GM04503 (cell line): ENCODE measurements at places on chromosomes 3 and 15.

- DNase-seq: no peak
These were observed 2.7 kb downstream of the SST start for GRCh38 chr3:187667526-187667925.

- no peak for DNase-seq
These were observed 10.2 kb downstream of the SNRK start for GRCh38 chr3:43296565-43296964.

- no peak for DNase-seq
These were observed 38.1 kb downstream of the TRAK1 start for GRCh38 chr3:42129014-42129953.

DNA sequence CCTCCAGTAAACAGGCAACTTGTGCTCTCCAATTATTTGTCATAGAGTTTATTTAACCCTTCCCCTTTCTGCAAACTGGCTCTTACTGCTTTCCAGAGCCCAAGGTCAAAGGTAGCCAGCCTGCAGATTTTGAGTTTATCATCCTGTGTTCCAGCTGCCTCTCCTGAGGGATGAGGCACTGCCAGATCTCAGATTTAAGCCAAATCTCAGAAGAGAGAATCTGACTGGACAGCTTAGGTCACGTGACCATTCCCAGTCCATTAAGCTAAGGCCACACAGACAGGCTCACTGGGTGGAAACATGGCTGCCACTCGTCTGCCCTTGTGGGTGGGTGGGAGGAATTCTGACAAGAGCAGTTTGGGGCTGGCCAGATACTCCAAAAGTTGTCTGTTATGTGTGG is 8.6 kb upstream of the SIAH2 start:
- no peak for DNase-seq

DNA sequence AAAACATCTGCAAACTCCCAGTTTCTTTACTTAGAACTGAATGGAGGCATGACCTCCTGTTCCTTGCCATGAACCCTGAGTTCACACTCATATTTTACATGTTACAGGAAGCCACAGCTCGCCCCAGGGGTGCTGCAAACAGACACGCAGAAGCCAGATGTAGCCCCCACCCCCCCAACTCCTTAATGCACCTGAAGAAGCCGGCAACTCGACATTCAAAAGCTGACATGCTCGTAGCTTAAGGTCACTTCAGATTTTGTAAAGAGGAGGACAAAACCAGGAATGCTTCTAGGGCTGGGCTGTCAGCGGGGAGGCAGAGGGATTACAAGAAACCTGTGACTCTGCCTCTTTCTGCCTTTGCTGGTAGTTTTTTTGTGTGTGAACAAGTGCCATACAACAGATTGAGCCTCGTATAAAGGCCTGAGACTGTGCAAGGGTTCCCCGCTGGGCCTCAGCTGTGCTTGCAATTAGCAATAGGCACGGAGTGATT is 42.0 kb upstream of the FEZF2 start:
- DNase-seq: no peak

- no peak for DNase-seq
These were observed 83.9 kb upstream of the CDIN1 start for GRCh38 chr15:36495456-36495991.

GRCh38 chr15:97301166-97301565 is 659.3 kb upstream of the ARRDC4 start:
- no peak for DNase-seq

DNA sequence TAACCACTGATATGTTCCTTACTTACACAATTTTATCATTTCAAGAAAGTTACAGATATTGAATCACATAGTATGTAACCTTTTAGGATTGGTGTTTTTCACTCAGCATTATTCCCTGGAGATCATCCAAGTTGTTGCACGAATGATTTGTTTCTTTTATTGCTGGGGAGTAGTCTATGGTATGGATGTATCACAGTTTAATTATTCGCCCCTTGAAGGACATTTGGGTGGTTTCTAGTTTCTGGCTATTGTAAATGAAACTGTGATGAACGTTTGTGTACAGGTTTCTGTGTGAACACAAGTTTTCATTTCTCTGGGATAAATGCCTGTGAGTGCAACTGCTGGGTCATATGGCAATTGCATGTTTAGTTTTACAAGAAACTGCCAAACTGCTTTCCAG is 68.8 kb downstream of the NMNAT3 start:
- DNase-seq: no peak

GRCh38 chr3:156516961-156517360 is 38.0 kb downstream of the SSR3 start:
- no peak for DNase-seq

DNA sequence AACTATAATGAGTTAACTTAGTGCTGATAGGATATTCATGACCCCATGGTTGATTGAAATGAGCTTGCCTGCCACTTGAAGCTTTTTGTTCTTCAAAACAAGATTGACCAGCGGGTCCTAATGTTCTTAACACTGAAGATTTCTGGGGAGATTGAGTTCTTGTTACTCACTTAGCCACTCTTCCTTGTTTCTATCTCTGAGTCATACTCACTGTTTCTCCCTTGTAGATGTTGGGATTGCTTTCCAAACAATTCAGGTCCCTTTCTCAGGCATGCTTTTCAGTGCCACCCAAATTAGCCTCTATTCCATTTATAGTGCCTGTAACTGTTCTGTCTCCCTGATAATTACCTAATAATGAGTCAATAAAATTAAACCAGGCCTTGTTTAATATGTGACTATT is 517.0 kb downstream of the SQOR start:
- DNase-seq: no peak

DNA sequence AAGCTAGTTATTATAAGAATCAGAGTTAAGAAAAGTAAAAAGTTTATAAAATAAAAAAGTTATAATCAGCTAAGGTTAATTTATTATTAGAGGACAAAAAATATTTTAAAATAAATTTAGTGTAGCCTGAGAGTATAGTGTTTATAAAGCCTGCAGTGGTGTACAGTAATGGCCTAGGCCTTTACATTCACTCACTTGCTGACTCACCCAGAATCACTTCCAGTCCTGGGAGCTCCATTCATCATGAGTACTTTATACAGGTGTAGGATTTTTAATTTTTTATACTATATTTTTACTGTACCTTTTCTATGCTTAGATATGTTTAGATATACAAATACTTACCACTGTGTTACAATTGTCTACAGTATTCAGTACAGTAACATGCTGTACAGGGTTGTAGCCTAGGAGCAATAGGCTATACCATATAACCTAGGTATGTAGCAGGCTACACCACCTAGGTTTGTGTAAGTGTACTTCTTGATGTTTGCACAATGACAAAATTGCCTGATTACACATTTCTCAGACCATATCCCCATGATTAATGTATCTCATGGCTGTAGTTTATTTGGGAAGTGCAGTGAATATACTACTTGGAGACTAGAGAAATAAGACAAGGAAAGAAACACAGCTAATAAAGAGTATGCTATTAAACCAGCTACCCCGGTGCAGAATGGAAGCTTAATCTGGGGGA is 101.9 kb upstream of the GALNT15 start:
- DNase-seq: no peak

DNA sequence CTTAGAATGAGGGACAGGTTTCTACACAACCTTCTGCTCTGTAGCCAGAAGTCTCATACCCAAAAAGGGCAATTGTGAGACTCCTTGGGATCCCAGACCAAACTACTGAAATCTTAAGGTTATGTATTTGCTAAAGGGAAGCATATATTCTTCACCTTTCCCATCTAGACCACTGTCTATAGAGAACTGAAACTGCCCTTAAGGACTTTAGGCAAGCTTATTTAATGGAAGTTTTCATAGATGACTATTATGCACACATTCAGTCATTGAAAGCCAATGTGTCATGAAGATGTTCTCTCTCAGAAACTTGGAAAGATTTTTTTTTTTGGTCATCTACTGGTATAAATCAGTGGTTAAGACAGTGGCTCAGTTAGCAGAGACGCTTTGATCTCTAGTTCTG is 365.3 kb downstream of the MCTP2 start:
- no peak for DNase-seq

DNA sequence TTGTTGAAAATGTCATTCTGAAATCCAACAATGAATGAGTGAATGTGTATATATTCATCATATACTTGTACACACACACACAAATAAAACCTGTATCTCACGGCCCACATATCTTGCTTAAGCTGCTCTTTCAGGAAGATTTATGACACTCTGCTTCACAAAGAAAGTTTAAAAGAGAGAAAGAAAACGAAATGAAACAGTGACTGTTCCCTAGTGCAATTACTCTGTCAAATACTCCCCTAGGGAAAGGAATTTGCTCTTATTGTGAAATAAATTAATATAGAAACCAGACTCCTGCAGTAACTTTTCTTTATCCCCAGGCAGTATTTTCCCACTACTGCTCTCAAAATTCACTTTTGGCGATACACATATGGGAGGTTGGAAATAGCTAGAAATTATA is 329.1 kb downstream of the VPS13C start:
- DNase-seq: no peak

GRCh38 chr15:64749167-64749566 is 26.2 kb downstream of the RBPMS2 start:
- DNase-seq: peak; percentile 7

- DNase-seq: no peak
These were observed 335.0 kb downstream of the GRM7 start for GRCh38 chr3:7195934-7196333.

DNA sequence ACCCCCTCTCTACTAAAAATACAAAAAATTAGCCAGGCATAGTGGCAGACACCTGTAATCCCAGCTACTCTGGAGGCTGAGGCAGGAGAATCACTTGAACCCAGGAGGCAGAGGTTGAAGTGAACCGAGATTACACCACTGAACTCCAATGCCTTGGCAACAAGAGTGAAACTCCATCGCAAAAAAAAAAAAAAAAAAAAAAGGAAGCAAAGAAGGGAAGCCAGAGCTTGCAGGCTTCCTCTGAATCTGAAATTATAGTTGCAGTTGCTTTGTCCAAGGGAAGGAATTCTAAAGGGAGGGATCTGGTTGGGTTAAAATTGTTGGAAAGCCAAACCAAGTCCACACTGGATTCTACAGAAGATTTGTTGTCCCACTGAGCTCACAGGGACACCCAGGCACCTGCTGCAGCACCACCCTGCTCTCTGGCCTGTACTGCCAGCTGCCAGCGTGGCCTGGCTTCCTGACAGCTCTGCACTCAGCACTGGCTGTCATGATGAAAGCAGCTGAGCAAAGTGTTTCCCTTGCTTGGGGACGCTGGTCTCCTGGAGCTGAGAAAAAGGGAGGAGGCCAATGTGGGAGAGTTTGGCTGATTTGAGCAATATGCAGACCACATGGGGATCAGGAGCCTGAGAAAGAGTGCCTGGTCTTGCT is 88.8 kb upstream of the HES1 start:
- DNase-seq: no peak

GRCh38 chr3:5095886-5096285 is 26.2 kb upstream of the ARL8B start:
- DNase-seq: no peak

- DNase-seq: no peak
These were observed 124.4 kb downstream of the PTPRG start for GRCh38 chr3:61685755-61686154.

DNA sequence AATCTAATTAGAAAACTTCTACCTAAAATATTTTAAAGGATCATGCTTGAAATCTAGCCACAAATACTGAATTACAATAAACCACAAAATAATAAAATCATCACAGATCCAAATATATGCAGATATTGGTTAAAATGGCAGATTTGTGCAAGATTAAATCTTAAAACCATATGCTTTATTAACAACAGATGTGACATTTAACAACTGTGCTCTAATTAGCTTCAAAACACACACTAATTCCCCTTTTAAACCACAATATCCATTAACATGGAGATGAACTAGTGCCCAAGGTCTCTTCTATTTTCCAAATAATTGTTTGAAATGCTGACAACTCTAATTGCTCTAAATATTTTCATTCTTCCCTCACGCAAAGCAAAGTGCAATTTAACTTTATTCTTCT is 1530.3 kb downstream of the SI start:
- DNase-seq: no peak

- DNase-seq: no peak
These were observed 9.1 kb downstream of the EPHA3 start for GRCh38 chr3:89116476-89116875.

GRCh38 chr3:115470254-115470653 is 153.1 kb upstream of the GAP43 start:
- no peak for DNase-seq

- no peak for DNase-seq
These were observed 261.4 kb downstream of the ZMAT3 start for GRCh38 chr3:178810181-178810580.

GRCh38 chr15:71199384-71200351 is 84.4 kb downstream of the THSD4 start:
- no peak for DNase-seq

- no peak for DNase-seq
These were observed 207.4 kb upstream of the IGF1R start for GRCh38 chr15:98440917-98441316.

DNA sequence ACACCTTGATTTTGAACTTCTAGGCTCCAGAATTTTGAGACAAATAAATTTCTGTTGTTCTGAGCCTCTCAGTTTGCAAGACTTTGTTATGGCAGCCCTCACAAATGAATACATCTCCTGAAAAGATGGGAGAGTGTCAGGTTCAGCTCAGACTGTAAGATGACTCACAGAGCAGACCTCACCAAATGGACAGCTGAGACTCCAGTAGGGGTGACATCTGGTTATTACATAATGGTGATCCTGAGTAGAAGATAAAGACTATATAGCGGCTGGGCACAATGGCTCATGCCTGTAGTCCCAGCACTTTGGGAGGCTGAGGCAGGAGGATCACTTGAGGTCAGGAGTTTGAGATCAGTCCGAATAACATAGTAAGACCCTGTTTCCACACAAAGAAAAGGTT is 26.2 kb upstream of the MTMR14 start:
- DNase-seq: no peak

- DNase-seq: no peak
These were observed at the start of gene CAND2 for GRCh38 chr3:12796171-12797123. TSS of gene CAND2 (plus strand) at chr3:12796680. CDS start at chr3:12796721, 41 bp downstream.

DNA sequence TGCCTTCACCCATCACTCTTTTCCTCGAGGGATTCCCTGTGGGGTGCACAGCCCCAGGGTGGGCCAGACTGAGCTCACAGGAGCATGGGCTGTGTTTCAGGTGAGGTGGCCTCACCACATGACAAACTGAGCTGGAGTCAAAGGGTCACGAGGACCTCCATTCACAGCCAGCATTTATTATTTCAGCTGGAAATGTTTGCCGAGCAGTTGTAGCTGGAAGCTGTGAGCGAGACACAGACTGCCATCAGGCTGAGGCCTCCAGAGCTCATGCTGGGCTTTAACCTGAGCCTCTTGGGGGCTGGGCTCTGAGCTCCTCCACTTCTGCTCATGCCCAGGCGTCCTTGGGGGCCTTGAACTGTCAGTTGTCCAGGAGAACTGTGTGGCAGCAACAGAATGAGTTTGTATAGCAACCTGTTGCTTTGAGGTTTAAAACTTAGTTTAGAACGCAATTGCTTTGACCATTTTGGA is 57.5 kb downstream of the FLNB start:
- DNase-seq: no peak

- DNase-seq: no peak
These were observed 46.2 kb downstream of the NOX5 start for GRCh38 chr15:69060744-69061143.

DNA sequence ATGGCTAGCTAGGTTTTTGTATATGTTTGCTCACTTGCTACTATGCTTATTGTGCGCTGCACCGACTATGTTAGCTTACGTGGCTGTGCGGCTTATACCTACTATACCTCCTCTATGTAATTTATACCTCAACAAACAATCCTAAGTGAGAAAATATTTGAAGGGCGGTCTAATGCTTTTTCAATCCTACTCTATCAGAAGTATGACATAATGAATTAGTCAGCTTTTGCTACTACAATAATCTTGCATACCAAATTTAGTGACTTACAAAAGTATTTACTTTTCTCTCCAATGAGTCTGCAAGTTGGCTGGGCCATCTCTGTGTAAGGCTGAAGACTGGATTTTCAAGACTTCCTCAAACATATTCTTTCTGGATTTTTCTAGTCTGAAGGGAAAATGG is 391.2 kb upstream of the NECTIN3 start:
- DNase-seq: no peak
